Large intestine (tissue), 12 donors: ENCODE measurements at places on chromosomes 5 and 9.

DNA sequence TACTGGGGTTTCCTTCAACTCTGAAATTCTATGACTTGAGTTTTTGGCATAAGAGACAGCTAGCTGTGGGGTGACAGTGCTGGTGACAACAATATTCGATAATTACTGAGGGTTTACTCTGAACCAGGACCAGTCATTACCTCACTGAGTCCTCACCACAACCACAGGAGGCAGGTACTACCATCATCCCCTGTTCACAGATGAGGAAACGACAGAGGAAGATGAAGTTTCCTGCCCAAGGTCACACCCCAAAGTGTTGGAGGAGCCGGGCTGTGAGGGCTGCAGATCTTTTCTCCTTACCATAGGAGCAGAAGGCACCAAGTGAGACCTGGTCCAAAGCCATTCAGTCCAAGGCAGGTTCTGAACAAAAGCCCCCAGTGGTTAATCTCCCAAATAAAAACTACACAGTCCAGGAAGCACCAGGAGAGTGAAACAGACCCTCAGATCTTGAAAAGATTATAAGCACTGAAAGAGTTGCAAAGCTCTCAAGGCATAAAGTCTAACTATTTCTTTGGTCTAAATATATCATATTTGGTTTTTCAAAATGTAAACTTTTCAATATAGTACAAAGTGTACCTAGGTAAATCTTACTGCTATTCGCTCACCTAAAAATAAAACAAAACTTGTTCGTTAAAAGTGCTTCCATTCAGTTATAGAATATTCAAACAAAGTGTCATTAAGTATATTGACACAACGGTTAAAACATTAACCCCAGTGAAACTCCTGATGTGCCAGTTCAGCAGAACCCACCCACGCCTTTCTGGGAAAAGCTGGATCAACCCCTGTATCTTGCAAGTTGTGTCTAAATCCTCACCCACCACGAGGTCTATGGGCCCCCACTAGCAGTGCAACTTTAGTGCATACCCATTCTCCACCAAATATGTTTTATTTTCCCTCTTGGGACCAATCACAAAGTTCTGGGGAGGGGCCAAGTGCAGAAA lies 82.6 kb upstream of the EQTN start:
- peak overlapping the region; percentile 97 for H3K27ac ChIP-seq
- DNase-seq, result peak; percentile 96
- H3K4me3 ChIP-seq, result no peak overlapping the region
- no peaks in the 10 kb centered on the region for H3K36me3 ChIP-seq
- peaks cover 79% of the 10 kb centered on the region for H3K4me1 ChIP-seq
- H3K27me3 ChIP-seq, result no peaks in the 10 kb centered on the region

DNA sequence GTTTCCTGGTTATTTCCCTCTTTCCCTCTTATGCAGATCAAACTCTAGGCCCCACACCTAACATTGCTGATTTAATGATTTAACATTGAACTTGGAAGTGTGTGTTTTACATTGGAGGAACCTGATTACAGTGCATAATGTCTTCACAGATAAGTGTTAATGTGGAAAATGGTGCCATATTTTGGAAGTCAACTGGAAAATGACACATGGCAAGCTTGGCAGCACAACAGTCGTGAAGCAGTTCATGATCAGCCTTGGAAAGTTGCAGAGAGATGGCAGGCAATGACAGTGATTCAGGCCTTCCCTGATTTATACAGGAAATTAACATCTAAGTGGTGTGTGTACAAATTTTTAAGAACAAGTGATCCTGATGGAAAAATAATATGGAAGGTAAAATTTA lies 80.0 kb upstream of the CTNND2 start:
- H3K4me1 ChIP-seq, result no peaks in the 10 kb centered on the region
- no peak overlapping the region for H3K4me3 ChIP-seq
- no peaks in the 10 kb centered on the region for H3K36me3 ChIP-seq
- no peaks in the 10 kb centered on the region for H3K27me3 ChIP-seq
- no peak for DNase-seq

GRCh38 chr5:138110266-138110963 lies 26.6 kb downstream of the WNT8A start:
- H3K27ac ChIP-seq, result no peak overlapping the region
- DNase-seq, result no peak
- no peaks in the 10 kb centered on the region for H3K36me3 ChIP-seq
- H3K27me3 ChIP-seq, result no peaks in the 10 kb centered on the region
- no peaks in the 10 kb centered on the region for H3K4me1 ChIP-seq

DNA sequence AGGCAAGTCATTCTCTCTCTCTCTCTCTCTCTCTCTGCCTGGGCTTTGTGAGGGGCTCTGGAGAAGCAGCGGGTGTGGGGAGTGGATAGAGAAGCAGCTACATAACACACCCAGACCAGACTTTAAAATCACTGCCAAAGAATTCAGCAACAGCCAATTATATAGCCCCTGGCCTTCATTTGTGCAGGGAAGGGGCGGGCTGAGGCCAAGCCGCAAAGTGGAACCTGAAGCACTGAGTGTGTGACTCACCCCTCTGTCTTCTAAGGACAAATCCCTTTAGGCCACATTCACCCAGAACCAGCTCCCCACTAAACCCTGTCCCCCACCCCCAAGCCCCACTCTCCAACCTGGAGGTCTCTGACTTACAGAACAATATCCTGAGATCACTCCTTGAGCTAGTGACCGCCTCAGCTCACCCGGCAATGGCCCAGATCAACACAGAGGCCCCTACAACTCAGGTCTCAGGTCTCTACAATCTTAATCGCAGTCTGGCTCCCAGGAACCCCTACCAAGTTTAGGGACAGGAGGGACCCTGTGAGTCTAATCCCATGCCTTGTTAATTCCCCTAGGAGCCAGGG lies 6.0 kb downstream of the B4GALT1 start:
- H3K4me1 ChIP-seq, result peaks cover 59% of the 10 kb centered on the region
- H3K27me3 ChIP-seq, result no peaks in the 10 kb centered on the region
- peak overlapping the region; percentile 96 for H3K27ac ChIP-seq
- DNase-seq, result peak; percentile 71
- no peak overlapping the region for H3K4me3 ChIP-seq
- no peaks in the 10 kb centered on the region for H3K36me3 ChIP-seq

DNA sequence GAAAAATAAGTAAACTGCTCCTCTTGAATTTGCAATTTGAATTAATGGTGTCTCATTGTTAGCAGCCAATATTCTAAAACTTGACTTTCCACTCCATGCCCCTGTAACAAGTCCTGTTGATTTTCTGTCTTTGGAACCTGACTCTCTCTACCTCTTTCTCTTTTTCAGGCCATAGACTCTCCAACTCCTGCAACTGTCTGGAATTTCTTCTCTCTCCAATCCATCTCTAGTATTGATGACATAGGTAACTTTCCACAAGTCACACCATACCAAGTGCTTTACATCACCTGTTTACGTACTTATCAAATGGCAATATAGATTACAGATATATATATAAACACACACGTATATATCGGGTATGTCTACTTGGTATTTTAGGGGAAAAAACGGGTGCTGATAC lies 923 bp downstream of the C5orf34 start:
- no peak overlapping the region for H3K27ac ChIP-seq
- peaks cover 5% of the 10 kb centered on the region for H3K4me1 ChIP-seq
- peak overlapping the region; percentile 52 for H3K4me3 ChIP-seq
- DNase-seq, result no peak
- no peaks in the 10 kb centered on the region for H3K27me3 ChIP-seq
- H3K36me3 ChIP-seq, result no peaks in the 10 kb centered on the region

DNA sequence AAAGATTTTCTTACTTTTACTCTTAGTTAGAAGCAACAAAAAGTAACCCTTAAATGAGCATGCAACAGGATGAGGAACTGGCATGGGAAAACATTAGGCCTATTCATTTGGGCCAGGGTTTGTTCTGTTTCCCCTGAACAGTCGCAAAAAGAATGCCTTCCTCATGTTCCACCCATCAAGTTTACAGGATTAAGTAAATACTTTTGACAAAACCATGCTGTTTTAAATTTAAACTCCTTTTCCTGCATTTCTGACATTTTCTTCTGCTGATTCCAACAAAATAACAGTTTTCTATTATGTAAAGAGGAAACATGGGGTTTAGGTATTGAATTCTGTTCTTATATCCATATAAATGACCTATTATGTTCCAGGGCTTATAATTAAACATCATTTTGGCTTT lies 236.6 kb upstream of the ACTBL2 start:
- H3K27me3 ChIP-seq, result no peaks in the 10 kb centered on the region
- no peaks in the 10 kb centered on the region for H3K36me3 ChIP-seq
- H3K4me1 ChIP-seq, result no peaks in the 10 kb centered on the region
- no peak overlapping the region for H3K27ac ChIP-seq
- no peak overlapping the region for H3K4me3 ChIP-seq

DNA sequence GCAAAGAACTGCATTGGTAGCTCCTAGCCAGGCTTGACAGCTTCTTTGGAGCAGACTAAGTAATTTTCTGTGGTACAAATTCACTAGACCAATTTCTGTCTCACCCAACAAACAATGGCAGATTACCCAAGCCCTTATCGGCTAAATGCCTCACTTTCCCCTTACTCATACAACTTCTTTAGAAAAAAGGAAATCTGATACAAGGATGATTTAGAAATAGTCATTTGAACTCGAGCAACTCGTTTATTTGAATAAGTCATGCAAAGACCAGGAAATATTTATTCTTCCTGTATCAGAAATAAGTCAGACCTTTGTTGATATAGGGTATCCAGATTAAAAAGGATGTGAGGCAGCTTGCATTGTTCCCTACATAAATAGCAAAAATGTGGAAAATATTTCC lies 170.4 kb upstream of the CDH6 start:
- H3K4me1 ChIP-seq, result peaks cover 45% of the 10 kb centered on the region
- H3K36me3 ChIP-seq, result no peaks in the 10 kb centered on the region
- no peak for DNase-seq
- no peak overlapping the region for H3K4me3 ChIP-seq

GRCh38 chr5:36125868-36126267 lies 25.8 kb downstream of the LMBRD2 start:
- no peaks in the 10 kb centered on the region for H3K27me3 ChIP-seq
- H3K36me3 ChIP-seq, result peaks cover 7% of the 10 kb centered on the region
- no peak overlapping the region for H3K4me3 ChIP-seq
- H3K4me1 ChIP-seq, result no peaks in the 10 kb centered on the region

DNA sequence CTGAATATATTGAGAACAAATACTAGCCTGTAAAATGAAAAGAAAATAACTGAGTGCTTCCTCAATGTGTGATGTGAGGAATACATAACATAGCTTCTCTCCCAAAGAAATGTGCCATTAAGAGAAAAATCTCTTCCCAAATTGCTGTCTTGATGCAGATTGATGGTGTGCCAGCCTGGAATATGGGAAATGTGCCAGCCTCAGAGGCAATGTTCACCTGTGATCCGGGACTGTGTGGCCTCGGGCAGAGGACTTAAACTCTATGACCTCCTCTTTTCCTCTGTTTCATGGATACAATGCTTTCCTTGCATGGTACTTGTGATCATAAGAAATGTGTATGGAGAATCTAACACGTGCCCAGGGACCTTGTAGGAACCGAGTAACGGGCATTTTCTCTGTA lies 370.9 kb downstream of the DIRAS2 start:
- DNase-seq, result no peak
- H3K27ac ChIP-seq, result no peak overlapping the region
- no peaks in the 10 kb centered on the region for H3K27me3 ChIP-seq
- no peaks in the 10 kb centered on the region for H3K4me1 ChIP-seq
- H3K36me3 ChIP-seq, result no peaks in the 10 kb centered on the region

DNA sequence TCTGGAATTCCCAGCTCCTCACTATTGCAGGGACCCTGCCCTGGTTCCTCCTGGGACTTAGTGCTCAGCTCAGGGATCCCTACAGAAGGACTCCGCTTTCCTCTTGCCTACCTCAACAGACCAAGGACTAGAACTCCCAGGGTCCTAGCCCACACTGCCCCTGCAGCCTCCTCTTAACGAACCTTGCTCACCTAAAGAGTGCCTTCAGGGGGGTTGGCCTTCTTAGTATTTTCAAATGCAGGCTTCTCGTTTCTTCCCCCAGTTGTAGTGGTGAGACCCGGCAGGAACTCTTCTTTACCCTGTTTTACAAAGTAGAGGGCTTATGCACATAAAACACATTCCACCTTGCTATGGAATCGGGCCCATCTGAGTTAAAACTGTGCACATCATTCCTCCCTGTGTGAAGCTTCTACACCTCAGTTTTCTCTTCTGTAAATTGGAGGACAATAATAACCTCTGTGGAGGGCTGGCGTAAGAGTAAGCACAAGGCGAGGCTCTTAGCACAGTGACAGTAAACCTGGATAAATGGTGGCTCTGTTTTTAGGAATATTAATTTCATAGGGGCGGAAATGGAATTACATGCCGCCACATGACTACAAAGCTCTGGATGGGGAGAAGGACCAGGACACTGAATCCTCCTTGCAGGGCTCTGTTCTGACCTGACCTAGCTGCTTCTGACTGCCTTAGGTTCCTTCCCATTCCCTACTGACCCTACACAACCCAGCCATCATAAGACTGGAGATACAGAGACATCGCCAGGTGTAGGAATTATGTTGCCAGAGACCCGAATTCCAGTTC lies 3.8 kb upstream of the HAND1 start:
- H3K27me3 ChIP-seq, result peaks cover 100% of the 10 kb centered on the region
- peaks cover 36% of the 10 kb centered on the region for H3K4me1 ChIP-seq
- no peak overlapping the region for H3K27ac ChIP-seq
- H3K36me3 ChIP-seq, result no peaks in the 10 kb centered on the region

DNA sequence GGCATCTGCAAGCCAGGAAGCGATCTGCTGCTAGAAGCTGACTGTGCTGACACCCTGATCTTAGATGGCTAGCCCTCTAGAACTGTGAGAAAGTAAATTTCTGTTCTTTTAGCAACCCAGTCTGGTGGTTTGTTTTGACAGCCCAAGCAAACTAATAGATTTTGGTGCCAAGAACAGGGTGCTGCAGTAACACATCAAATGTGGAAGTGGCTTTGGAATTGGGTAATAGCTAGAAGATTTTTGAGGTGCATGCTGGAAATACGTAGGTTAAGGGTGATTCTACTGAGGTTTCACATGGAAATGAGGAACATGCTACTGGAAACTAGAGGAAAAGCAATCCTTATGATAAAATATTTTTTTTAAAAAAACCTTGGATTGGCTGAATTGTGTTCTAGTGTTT lies 153.5 kb upstream of the SH3GL2 start:
- H3K4me1 ChIP-seq, result no peaks in the 10 kb centered on the region
- no peak overlapping the region for H3K27ac ChIP-seq
- no peak overlapping the region for H3K4me3 ChIP-seq
- no peak for DNase-seq
- H3K27me3 ChIP-seq, result no peaks in the 10 kb centered on the region
